Esophagus muscularis mucosa (tissue), 4 donors: ENCODE measurements at places on chromosomes 3 and 15. TPM values are rescaled to one million over a fixed set of nuclear protein-coding genes. Genes with fewer than 3 reads are reported as not detected.
A peak's percentile ranks its signal among the peaks of the same experiment; 100 is the strongest.

- H3K4me3 ChIP-seq = no peak overlapping the region
- no peak overlapping the region for H3K27ac ChIP-seq
These were observed 2.9 kb upstream of the TMEM266 start for GRCh38 chr15:76056931-76057330.

DNA sequence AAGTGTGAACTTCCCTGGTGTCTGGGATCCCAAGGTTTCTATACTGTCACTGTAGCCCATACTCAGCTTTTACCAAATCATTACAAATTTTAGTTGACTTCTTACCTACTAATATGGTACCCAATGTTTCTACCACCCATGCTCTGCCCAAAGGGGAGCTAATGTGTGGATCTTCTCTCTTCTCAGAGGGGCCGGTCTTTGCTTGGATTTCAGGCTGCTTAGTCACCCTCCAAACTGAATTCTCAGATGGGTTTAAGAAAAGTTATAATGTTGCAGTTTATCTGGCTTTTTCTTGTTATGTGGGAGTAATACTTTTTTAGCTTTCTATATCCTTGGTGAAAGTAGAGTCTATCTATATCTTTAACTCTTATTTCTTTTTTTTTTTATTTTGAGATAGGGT lies 67.1 kb upstream of the AKAP13 start:
- no peaks in the 10 kb centered on the region for H3K36me3 ChIP-seq
- no peak for DNase-seq
- H3K27ac ChIP-seq = no peak overlapping the region
- H3K27me3 ChIP-seq = no peaks in the 10 kb centered on the region
- H3K4me1 ChIP-seq = peaks cover 8% of the 10 kb centered on the region

GRCh38 chr15:74505837-74506514 lies 35.0 kb upstream of the ARID3B start:
- no peak overlapping the region for H3K4me3 ChIP-seq
- DNase-seq = no peak
- no peaks in the 10 kb centered on the region for H3K36me3 ChIP-seq

- H3K4me1 ChIP-seq = peaks cover 40% of the 10 kb centered on the region
- H3K36me3 ChIP-seq = no peaks in the 10 kb centered on the region
- no peak for DNase-seq
These were observed 153.2 kb upstream of the NR2F2 start for GRCh38 chr15:96177279-96177678.

Gene COL6A5
- not detected for total RNA-seq

DNA sequence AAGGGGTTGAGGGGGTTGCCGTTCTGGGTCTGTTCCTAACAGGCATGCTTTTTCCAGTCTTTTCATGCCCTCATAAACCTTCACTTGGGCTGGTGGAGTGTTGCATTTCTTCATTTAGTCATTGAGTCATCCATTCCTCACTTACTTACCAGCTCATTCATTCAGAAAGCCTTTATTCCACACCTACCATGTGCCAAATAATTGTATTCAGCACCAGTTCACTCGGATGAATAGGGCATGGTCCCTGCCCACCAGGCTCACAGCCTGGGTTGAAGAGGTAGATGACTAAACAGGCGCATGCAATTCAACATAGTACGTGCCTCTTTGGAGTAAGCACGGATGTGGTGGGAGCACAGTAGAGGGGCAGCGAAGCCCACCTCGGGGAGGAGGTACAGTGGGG lies 35.1 kb upstream of the THSD4 start:
- no peak for DNase-seq
- peaks cover 4% of the 10 kb centered on the region for H3K4me1 ChIP-seq
- no peak overlapping the region for H3K4me3 ChIP-seq
- H3K36me3 ChIP-seq = no peaks in the 10 kb centered on the region

Gene UMPS
- total RNA-seq = 34.3 TPM

DNA sequence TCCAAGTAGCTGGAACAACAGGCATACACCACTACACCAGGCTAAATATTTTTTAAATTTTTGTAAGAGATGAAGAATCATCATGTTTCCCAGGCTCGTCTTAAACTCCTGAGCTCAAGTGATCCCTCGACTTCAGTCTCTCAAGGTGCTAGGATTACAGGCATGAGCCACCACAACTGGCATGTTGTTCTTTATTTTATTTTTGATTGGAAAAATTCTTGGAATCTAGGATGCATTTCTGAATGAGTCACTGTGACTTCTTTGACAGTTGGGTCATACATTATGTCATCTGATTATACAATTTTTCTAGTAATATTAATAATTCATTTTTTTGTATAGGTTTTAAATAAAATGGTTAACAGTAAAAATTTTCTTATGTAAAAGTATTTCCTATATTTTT lies 870.2 kb downstream of the SI start:
- H3K4me3 ChIP-seq = no peak overlapping the region
- DNase-seq = no peak
- H3K27me3 ChIP-seq = no peaks in the 10 kb centered on the region

Gene ARPIN
- total RNA-seq = 19.9 TPM

Gene NFKBIZ
- total RNA-seq = 49.8 TPM

Gene VPS39
- 56.3 TPM for total RNA-seq

- H3K27ac ChIP-seq = no peak overlapping the region
- peaks cover 4% of the 10 kb centered on the region for H3K27me3 ChIP-seq
- no peak overlapping the region for H3K4me3 ChIP-seq
These were observed 8.4 kb upstream of the ANP32A start for GRCh38 chr15:68829068-68829467.

Gene FOXB1
- total RNA-seq = not detected

GRCh38 chr3:138786788-138787271 lies 47.9 kb downstream of the PIK3CB start:
- H3K4me3 ChIP-seq = no peak overlapping the region
- H3K27ac ChIP-seq = no peak overlapping the region
- no peaks in the 10 kb centered on the region for H3K4me1 ChIP-seq
- DNase-seq = no peak

- H3K4me1 ChIP-seq = peaks cover 94% of the 10 kb centered on the region
- H3K4me3 ChIP-seq = no peak overlapping the region
- H3K27me3 ChIP-seq = no peaks in the 10 kb centered on the region
- H3K27ac ChIP-seq = peak overlapping the region; percentile 92
- no peak for DNase-seq
These were observed 15.2 kb downstream of the GNAI2 start for GRCh38 chr3:50251220-50251619.

DNA sequence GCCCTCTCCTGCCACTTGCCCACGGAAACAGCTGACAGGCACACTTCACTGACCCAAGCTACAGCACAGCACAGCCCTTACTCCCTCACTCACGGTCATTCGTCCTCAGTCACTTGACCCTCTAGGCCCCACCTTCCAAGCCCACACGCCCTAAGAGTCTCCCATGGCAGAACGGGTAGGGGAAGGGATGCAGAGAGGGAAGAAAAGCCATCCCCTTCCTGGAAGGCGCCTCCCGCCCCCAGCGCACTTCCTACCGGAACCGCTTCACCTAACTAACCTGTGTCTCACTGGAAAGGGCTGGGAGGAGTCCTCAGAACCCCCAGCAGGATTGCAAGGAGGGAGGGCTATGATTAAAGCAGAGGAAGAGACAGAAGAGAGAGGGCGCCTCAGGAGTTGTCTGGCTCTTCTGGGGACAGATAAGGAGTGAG lies 22.9 kb downstream of the EPHB3 start:
- peaks cover 32% of the 10 kb centered on the region for H3K4me1 ChIP-seq
- no peak for DNase-seq
- no peaks in the 10 kb centered on the region for H3K27me3 ChIP-seq
- H3K36me3 ChIP-seq = no peaks in the 10 kb centered on the region
- peak overlapping the region; percentile 84 for H3K27ac ChIP-seq

DNA sequence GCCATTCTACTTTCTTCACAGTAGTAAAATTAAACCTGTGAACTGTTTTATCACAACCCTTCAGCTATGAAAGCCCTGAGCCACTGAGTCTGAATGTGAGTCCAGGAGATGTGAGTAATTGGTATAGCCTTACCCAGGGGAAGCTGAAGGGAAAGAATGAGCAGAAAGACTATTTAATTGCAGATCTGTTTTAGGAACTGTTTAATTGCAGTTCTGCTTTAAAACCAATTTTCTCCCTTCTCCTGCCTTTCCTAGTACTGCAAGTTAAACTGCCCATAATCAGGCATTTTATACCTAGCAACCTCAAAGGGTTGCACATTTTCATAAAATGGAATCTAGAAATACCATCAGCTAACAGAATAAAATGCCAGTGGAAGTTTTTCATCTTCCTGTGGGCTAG lies 476.7 kb downstream of the OCA2 start:
- no peaks in the 10 kb centered on the region for H3K4me1 ChIP-seq
- H3K27ac ChIP-seq = no peak overlapping the region
- no peaks in the 10 kb centered on the region for H3K36me3 ChIP-seq
- H3K4me3 ChIP-seq = no peak overlapping the region
- DNase-seq = no peak
- H3K27me3 ChIP-seq = no peaks in the 10 kb centered on the region

DNA sequence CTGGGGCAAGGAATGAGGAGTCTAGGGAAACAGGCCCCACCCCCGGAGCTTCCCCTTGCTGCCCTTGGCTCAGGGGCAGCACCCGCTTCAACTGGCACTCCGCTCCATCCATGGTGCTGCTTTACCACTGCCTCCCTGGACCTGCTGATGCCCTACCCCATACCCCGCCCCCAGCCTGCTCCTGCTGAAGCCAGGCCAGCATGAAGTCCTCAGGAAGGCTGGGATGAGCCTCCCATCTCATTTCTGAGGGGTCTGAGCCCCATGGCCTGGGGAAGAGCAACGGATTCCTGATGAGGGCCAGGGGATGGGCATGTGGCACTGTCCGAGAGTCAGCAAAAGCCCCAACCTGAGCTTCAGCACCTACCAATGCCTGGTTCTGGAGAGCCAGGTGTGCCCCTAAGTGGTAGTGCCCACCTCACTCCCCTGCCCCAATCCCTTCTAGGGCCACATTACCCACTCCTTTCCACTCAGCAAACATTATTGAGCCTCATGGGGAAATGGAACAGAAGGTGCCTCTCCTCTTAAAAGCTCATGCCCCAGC lies 21.0 kb downstream of the SEC61A1 start:
- peaks cover 56% of the 10 kb centered on the region for H3K36me3 ChIP-seq
- H3K27ac ChIP-seq = peak overlapping the region; percentile 31
- peaks cover 29% of the 10 kb centered on the region for H3K4me1 ChIP-seq
- no peak for DNase-seq
- H3K27me3 ChIP-seq = no peaks in the 10 kb centered on the region

Gene CELSR3
- 0.42 TPM for total RNA-seq

GRCh38 chr15:61530769-61531168 lies 301.7 kb upstream of the RORA start:
- no peak for DNase-seq
- H3K36me3 ChIP-seq = no peaks in the 10 kb centered on the region
- H3K4me3 ChIP-seq = no peak overlapping the region
- H3K27ac ChIP-seq = no peak overlapping the region

- H3K4me1 ChIP-seq = peaks cover 4% of the 10 kb centered on the region
- no peak overlapping the region for H3K4me3 ChIP-seq
- DNase-seq = no peak
- H3K27me3 ChIP-seq = no peaks in the 10 kb centered on the region
These were observed 23.6 kb downstream of the TIMP4 start for GRCh38 chr3:12135029-12135657.

DNA sequence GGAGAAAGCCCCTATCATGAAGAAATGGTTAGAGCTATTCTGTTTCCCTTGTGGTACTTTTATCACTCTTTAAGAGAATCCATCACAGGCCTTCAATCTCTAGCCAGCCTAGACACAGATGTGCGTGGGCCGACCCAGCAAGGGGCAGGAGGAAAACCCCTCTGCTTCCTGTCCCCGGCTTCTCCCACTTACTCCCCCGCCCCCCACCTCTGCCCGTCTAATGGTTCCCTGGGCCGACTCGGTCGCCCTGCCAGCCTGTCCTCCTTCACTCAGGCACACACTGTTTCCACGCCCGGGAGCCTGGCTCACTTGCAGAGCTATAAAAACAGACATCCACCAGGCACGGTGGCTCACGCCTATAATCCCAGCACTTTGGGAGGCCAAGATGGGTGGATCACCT lies 58.3 kb upstream of the TFRC start:
- DNase-seq = no peak
- no peaks in the 10 kb centered on the region for H3K4me1 ChIP-seq
- H3K27me3 ChIP-seq = no peaks in the 10 kb centered on the region
- no peak overlapping the region for H3K27ac ChIP-seq
- H3K4me3 ChIP-seq = no peak overlapping the region
